Skeletal muscle cell (primary cell): ENCODE measurements at places on chromosomes 7 and 10.

DNA sequence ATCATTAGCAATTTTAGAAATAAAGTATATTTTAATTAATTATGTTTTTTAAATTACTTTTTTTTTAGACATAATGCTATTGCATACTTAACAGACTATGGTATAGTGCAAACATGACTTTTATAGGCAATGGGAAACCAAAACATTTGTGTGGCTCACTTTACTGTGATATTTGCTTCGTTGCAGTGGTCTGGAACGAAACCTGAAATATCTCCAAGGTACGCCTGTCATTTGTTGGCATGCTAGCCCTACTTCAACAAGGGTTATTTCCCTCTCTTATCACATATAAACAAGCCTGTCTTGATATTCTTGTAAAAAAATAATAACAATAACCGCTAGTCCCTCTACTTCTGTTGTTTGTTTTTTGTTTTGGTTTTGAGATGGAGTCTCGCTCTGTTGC lies 74.2 kb downstream of the TYW1B start:
- DNase-seq, result no peak

DNA sequence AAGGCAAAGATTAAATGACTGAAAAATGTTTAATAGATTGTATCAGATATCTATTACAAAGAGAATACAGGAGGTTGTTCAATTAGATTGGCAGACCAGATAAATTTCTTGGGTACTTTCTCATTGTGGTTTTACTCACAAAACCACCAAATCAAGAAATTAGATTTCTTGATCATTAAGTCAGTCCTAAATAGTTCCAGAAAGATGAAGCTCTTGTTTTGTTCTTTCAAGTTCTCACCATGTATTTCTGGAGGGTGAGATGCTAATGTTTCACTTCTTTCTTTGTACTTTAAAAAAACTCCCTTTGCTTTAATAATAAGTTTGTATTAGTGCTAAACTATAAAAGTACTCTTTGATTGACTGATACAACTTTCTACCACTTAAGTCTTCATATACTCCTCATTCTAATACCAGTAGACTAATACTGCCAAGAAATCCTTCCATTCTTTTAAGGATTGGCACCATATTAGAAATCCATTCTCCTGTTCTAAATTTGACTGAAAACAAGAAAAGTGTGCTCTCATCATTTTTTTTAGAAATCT lies 69.4 kb downstream of the RNF133 start:
- no peak for DNase-seq

DNA sequence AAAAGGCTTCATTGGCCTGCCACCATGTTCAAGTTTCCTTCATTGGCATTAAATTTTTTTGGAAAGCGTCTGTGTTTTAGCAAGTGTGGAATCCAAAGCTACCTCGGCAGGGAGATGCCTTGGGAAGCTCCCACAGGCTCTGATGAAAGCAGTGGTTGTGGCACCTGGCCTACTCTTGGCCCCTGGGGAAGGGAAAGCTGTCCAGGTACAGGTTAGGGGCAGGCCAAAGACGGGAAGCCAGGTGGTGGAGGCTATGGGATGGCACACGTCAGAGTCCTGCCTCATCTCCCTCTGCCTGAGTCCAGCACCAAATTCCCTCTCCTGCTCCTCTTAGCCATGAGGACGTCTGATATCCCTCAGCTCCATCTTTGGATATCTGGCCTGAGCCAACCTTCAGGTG lies 49.7 kb downstream of the C10orf120 start:
- no peak for DNase-seq

DNA sequence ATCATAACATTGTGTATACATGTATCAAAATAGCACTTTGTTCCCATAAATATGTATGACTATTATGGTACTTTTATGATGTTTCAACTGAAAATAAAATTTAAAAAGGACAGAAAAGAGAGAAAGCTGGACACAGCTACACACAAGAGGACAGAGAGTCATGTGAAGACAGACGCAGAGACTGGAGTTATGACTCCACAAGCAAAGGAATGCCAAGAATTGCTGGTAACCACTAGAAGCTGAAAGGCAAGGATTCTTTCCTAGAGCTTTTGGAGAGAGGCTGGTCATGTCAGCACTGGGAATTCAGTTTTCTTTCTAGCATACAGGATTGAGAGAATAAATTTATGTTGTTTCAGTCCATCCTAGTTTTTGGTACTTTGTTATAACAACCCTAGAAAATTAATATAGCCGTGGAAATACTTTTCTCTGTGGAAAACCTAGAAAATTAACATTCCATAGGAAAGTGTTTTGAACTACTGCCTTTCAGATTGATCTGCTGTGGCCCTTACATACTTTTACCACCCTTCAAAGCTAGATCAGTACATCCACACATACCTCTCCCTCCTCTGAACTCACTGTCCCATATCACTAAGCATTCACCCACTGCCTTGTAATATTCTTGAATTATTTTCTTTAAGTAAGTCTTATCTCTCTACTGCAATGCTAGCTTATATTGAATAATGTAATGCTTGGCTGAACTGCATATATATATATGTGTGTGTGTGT lies 575.3 kb downstream of the IPMK start:
- DNase-seq, result peak; percentile 77

GRCh38 chr10:63236113-63236935 lies 103.2 kb downstream of the NRBF2 start:
- DNase-seq, result peak; percentile 81

GRCh38 chr7:87187120-87187519 lies 32.4 kb downstream of the TMEM243 start:
- no peak for DNase-seq

- no peak for DNase-seq
Observed at GRCh38 chr7:33959676-33960075, 54.3 kb downstream of the BMPER start.

- DNase-seq, result no peak
Observed at GRCh38 chr7:43554423-43554822, 28.5 kb upstream of the STK17A start.

- no peak for DNase-seq
Observed at GRCh38 chr10:59741048-59741447, 12.2 kb downstream of the MRLN start.

- no peak for DNase-seq
Observed at GRCh38 chr10:52682766-52683165, 89.8 kb downstream of the MBL2 start.

DNA sequence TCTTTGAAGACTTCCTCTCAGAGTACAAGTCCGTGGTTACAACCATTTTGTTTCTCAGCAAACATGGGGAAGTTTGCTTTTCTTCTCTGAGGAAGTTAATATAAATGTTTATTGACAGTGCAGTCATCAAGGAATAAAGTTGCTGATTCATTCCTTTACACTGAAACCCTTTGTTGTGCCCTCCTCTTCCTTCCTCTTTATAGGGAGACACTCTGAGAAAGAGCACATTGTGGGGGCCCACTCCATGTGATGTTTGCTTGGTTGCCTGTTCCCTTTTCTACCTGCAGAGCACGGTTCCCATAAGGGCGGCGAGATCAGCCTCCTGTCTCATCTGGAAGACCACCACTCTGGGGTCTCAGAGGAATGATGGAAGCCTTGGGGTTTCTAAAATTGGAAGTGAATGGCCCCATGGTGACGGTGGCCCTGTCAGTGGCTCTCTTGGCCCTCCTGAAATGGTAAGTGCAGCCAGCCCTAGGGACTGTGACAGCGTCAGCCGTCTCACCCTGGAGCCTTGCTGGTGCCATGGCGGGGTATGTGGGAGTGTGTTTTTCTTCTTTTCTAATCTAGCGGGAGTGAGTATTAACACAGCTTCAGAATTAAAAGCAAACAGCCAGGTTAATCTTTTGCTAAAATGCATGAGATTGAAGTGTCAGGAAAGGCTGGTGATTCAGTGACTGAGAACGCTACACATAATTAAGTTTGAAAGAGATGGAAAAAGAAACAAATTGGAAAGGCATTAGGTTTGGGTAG lies at the start of gene TBXAS1:
Gene TBXAS1, plus strand, starts transcription at position 240 of the 750 bp plus-strand sequence. Its CDS starts 127 bp downstream, at position 367.
- DNase-seq, result no peak

DNA sequence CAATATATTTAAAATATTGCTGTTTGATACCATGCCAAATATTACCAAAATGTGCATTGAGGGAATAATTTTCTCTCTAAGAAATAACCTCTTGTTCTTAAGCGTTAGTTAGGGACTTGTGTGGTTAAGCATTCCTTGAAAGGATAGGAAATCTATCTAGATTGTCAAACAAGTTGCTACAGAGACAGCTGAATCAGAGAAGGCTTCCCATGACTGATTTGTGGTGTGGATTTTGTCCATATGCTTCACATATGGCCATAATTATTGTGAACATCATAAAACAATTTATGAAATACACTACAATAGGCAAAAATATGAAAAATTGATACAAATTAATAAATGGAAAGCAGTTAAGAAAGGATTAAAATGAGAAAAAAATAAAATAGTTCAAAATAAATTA lies 96.3 kb downstream of the GNAT3 start:
- peak; percentile 21 for DNase-seq

DNA sequence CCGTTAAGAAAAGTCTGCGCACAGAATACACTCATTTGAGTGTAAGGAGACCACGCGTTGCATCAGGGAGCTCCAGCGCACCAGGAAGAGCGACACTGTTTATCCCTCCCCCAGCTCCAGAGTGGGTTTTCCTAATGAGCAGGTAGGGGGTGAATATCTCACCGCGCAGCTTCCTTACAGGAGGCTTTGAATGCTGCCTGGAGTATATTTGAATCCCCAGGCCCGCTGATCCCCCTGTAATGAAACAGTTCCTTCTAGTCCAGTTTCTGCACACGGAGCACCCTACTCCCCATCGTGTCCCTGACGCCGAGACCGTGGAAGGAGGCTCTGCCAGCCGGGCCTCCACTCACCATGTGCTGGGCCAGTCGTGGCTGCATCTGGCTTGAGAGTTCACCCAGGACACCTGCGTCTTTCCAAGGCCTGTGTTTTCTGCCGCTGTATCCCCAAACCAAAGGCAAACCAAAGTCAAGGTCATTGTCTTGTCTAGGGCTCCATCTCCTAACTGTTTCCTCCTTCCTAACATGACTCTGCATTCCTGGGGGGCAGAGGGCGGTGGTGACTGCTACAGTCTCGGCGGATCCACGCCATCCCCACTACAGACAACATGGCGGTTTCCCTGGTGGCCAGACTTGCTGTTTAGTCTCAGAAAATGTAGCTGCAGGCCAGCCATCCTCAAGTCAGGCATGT lies 167.8 kb downstream of the USP6NL start:
- DNase-seq, result no peak

- DNase-seq, result no peak
Observed at GRCh38 chr7:128939861-128940410, 2.2 kb downstream of the IRF5 start.

- no peak for DNase-seq
Observed at GRCh38 chr10:83959328-83959727, 180.0 kb upstream of the GHITM start.

GRCh38 chr10:132204781-132205473 lies 18.2 kb downstream of the DPYSL4 start:
- no peak for DNase-seq

DNA sequence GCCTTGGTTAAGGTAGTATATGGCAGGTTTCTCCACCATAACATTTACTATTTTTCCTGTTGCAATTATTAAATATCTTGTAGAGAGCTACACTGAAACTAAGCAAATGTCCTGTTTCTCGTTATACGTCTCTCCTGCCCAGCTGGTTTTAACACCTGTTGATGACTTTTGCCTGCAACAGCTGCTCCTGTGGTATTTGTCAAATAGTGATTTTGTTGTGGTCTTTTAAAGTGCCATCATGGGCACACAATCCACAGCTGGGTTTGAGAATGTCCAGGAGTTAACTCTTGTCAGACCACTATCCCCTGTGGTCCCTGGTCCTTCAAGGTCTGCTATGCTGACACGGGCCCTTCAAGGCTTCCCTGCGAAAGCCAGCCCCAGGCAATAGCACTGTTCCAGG lies 24.9 kb upstream of the SEC61G start:
- no peak for DNase-seq

DNA sequence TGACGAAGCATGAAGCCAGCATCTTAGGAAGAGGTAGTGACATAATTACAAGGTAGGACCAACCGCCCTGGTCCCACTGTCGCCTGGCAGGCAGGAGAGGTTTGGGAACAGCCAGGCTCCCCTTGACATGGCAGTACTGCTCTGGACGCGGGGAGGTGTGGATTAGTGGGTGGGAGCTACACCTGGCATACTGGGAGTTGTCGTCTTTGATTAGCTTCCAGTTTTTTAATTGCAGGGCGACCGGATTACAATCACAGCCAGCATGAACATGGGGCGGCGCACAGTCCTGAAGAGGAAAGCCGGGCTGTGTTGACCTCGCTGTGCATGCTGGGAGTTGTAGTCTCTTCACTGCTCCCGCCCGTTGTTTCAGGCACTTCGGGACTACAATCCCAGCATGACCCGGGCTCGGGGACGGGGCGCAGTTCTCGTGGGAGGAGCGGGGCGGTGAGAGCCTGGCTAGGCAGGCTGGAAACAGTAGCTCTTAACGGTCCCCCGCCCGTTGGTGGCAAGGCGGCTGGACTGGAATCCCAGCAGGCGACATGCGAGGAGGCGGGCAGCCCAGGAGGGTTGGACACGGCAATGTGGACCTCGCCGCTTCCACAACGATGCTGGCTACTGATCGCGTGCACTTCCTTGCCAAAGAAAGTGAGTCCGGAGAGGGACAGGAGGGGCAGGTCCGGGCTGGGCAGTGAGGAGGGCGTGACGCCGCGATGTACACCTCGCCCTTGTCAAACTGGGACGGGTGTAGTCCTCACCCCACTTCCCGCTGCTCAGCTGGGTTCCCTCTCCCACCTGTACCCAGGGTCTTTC lies 98.0 kb upstream of the ZNF722 start:
- DNase-seq, result no peak

DNA sequence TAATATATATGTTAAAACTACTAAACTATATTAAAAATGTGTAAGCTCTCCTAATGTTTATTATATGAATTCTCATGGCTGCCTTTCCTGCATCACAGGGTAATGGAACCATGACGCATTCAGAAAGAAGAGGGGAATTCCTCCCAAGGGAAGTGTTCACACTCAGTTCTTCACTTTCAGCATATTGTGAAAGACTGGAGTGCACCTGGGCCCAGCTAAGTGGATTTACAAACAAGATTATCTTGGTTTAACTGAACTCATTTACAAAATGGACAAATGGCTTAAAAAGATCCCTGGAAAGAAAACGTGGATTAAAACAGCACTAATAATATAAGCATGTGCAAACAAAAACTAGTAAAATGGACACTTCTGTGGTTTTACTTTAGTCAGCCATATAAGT lies 149.8 kb downstream of the DOCK4 start:
- DNase-seq, result peak; percentile 74

DNA sequence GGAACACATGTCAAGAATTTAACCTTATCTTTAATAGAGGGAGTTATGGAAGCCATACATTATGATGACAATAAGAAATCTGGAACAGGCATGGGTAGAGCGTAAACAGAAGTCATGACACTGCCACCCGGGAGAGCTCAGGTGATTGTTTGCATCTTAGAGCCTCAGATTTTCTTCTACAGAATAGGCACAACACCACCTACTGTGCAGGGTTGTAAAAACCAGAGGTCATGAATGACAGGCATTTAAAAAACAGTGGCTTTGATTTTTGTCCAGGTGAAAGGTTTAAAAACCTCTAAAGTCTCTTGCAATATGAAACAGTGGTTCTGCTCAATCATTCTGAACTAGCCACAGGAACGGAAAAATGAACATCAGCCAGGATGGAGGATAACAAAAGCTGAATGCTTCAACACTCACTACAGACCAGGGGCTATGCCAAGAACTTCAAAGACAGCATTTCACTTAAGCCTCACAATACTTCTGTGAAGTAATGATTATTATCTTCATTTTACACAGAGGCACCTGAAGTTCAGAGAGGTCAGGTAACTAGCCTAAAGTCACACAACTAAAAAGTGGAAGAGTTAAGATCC lies 123.8 kb downstream of the SLC25A13 start:
- no peak for DNase-seq
